CD4-positive, alpha-beta T cell treated with Interleukin-15 for 4 hours (primary cell): ENCODE measurements at places on chromosomes 13 and 19.
A peak's percentile ranks its signal among the peaks of the same experiment; 100 is the strongest.

GRCh38 chr19:33420821-33421220 is 47.3 kb downstream of the CEBPG start:
- no peak for DNase-seq

DNA sequence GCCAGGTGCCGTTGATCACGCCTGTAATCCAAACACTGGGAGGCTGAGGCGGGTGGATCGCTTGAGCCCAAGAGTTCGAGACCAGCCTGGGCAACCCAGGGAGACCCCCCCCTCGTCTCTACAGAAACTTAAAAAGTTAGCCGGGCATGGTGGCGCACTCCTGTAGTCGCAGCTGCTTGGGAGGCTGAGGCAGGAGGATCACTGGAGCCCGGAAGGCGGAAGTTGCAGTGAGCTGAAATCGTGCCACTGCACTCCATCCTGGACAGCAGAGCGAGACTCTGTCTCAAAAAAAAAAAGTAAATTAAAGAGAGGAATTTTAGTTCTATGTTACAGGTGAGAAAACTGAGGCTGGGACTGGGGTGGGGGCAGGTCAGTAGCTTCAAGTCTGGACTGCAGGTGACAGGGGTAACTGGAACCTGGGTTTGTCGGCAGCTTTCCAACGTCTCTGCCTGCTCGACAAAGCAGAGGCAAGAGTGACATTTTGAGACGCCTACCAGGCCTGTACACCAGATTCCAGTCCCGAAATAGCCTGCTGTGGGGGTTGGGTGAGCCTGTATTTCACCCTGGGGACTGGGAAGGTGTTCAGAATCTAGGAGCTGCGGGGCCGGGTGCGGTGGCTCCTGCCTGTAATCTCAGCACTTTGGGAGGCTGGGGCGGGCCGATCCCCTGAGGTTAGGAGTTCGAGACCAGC is 1.2 kb downstream of the SELENOW start:
- DNase-seq: no peak

- DNase-seq: no peak
Measured at GRCh38 chr19:14152713-14153112, 16.3 kb upstream of the ASF1B start.

- DNase-seq: no peak
Measured at GRCh38 chr13:27194895-27195764, 23.5 kb upstream of the USP12 start.

DNA sequence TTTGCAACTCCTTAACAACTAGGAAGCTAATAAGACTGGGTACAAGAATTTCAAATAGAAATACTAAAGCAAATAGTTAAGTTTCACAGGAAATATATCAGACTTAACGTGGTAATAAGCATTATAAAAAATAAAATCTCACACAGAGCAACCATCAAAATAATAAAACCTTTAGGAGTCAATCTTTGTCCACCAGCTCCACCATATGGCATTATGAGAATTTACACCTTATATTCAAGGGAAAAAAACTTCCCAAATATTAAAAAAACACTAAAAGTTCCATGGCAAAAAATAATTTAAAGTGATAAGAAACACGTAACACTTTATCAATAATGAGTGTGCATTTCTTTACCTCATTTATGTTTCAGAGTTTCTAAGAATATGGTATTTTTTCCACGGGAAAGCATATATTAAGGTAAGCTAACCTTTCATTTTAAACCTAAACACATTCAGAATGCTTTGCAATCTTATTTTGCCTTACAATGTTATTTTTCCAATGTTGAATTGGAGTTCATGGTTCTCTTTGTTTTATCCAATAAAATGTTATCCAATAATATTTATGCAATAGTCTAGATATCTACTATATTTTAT is 423.2 kb upstream of the SGCG start:
- no peak for DNase-seq

GRCh38 chr13:77506874-77507273 is 28.6 kb upstream of the SCEL start:
- no peak for DNase-seq

DNA sequence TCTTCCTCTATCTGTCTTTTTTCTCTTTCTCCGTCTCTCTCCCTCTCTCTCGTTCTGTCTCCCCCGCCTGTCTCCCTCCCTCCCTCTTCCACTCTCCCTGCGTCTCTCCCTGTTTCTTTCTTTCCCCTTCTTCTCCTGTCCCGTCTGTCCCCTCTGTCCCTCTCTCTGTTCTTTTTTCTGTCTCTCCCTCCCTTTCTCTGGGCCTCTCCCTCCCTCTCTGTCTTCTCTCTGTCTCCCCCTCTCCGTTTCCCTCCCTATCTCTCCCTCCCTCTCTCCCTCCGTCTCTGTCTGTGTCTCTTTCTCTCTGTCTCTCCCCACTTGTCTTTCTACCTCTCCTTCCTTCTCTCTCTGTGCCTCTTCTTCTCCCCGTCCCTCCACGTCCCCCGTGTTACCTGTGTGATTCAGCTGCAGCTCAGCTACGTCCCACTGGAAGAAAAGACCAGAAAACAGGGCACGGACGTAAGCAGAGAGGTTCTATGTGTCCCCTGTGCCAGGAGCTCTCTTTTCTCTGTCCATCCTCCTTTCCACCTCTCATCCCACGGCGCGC is 1.2 kb downstream of the CD70 start:
- DNase-seq: no peak

DNA sequence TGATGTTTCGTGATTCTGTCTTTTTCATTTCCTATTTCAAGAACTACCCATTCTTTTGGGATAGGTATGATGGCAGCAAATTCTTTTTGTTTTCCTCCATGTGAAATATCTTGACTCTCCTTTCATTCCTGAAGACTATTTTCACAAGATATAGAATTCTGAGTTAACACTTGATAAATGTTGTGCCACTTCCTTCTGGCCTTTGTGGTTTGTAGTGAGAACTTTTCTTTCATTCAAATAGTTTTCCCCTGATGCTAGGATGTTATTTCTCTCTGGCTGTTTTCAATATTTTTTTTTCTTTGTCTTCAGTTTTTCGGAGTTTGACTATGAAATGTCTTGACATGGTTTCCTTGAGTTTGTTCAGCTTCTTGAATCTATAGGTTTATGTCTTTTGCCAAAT is 8.3 kb upstream of the TUBGCP3 start:
- no peak for DNase-seq

DNA sequence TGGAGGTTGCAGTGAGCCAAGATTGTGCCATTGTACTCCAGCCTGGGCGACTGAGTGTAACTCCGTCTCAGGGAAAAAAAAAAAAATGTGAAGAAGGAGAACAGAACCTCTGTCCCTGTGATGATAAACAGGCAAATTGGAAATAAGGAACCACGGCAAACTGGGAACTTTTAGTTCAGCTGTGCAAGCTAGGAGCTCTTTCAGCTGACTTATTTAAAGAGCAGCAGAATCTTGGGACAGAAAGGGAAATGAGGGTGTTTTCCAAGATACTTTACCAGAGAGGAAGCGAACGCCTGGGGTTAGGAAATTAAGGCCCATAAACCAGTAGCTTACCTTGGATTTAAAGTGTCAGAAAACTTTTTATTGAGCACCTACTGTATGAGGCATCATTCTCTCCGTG is 3.0 kb upstream of the UPF1 start:
- DNase-seq: no peak

DNA sequence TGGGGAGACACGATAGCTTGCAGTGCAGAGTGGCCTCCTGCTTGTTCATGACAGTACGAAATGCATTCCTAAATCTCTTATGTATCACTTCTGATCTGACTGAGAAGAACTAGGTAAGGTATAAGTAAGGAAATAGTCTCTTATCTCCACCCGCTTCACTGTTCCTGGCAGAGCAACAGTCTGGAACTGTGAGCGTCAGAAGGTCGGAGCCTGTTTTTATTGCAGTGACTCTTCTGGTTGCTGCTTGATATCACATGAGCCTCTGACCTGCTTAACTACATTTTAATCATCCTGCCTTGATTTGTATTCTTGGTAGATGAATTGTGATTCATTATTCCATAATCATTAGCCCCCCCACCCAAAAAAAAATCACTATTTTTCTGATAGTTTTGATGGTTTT is 69.0 kb downstream of the COL4A2 start:
- no peak for DNase-seq

DNA sequence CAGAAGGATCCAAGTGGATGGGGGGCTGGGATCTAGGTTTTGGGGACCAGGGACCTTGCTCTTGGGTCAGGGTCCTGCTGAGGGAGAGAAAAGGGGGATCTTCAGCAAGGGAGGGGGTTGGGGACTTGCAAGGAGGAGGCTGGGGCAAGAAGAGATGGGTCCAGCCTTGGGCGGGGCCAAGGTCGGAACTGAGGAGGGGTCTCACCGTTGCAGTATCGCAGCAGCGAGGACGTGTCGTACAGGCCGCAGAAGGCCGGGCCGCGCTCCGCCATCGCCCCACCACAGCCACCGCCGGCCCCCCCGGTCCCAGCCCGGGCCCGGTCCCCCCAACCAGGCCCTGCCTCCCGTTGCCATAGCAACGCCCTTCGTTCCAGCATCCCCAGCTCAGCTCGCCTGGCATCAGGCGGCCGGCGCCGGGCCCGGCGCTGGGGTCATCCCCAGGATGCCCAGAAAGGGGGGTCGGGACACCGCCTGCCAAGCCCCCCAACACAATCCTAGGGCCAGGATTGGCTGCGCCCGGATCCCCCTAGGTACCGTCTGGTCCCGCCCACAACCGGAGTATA is 6.0 kb upstream of the EML2 start:
- DNase-seq: no peak

DNA sequence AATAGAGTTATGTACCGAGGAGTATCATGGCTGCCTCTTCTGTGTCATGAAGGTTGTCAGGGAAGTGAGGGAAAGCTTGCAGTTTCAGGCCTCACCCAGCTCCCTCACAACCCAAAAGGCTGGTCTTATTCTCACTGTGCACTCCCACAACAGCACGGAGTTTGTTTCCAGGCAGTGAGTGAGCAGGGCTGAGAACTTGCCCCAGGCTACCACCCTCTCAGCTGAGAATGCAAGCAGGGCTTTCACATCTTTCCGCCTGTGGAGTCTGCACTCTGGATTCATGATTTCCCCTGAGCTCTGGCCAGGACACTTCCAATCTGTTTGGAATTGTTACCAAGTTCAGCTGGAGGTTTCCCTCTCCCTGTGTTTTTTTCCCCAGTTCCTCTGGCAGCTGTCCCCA is 2284.7 kb upstream of the PCDH20 start:
- DNase-seq: no peak

DNA sequence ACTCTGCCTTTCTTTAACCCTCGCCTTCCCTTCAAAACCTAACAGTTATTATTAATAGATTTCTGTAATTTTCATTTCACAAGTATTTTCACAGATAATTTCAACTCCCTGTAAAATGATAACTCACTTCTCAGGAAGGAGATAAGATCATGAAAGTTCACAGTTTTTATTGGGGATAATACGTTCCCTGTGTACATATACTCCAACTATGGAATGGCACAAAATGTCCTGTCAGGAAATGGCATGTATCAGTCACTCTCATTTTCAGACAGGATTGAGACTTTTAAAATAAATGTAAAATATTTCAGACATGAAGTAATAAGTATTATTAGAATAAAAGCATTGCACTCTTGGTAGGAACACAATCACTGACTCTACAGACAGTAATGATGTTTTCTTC is 932 bp upstream of the TRAPPC2B start:
- no peak for DNase-seq

DNA sequence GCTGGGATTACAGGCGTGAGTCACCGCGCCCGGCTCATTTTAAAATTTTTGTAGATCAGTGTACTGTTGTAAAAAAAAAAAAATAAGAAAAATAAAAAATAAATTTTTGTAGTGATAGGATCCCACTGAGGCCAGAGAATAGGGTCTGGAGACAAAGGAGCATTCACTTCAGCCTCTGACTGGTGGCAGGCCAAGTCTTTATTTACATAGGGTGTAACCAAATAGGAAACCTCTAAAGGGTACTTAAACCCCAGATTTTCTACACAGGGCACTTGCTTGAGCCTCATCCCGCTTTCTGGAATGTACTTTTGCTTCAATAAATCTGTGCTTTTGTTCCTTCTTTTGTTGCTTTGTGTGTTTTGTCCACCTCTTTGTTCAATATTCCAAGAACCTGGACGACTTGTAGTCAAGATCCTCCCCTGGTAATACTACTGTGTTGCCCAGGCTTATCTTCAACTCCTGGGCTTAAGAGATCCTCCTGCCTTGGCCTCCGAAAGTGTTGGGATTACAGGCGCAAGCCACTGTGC is 2.1 kb upstream of the PDCD2L start:
- DNase-seq: no peak

GRCh38 chr13:27981006-27981708 is 7.3 kb downstream of the URAD start:
- no peak for DNase-seq

- DNase-seq: no peak
Measured at GRCh38 chr13:98648686-98649085, 71.8 kb upstream of the STK24 start.

DNA sequence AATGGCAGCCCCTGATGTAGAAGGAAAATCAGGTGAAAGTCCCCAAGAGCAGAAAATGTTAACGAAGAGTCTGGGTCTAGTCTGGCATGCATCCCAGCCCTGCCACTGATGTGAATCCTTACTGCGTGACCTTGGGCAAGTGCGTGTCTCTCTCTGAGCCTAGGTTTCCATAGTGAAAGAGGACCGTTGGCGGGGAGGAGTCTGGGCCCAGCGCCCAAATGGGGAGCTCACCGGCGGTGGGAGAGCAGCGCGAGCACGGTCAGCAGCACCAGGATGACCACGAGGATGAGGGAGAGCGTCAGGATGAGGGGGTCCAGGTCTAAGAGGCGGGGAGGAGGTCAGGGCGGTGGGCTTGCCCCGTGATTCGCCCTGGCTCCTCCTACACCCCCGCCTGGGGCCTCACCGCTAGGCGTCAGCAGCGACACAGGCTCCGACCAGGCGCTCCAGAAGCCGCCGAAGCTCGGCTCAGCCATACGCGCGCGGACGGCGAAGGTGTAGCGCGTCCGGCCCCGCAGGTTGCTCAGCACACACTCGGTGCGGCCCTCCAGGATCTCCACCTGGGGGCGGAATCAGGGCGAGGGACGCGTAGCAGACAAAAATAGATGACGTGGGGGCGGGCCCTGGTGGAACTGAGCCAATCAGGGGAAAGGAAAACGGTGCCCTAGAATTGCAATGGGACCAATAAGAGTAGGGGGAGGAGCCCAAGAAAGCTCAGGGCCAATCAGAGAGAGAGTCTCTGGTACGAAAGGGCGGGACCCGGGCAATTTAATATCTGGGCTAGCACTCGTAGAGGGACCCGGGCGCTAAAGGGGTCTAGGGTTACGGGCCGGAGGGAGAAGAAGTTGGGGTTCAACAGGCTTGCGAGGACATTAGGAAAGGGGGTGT is 3.2 kb downstream of the EPOR start:
- peak; percentile 99 for DNase-seq

DNA sequence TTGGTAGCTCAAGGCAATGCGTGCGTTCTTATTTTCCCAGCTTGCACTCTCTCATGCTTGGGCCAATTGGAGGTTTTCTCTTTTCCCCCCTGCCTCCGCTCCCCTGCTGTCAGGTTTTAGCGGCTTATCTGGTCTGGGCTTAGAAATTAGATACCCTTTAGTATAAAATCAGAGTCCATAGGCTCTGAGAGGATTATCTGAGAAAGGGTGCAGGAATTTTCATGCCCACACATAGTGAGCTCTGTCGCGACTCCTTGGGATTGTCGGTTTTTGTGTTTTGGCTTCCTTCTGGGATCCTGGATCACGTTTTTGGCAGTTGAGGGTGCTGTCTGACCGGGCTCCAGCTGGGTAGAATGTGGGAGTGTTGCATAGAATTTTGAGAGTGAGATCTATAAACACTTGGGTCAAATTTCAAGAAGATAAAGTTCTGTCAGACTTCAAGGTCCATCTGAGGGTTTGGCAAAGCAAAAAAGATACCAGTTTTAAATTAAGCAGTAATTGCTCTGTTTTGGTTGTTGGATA is 12.4 kb downstream of the CHAF1A start:
- DNase-seq: no peak
